Endothelial cell (in vitro differentiated cells): ENCODE measurements at places on chromosomes 3 and 15.
A peak's percentile ranks its signal among the peaks of the same experiment; 100 is the strongest.

DNA sequence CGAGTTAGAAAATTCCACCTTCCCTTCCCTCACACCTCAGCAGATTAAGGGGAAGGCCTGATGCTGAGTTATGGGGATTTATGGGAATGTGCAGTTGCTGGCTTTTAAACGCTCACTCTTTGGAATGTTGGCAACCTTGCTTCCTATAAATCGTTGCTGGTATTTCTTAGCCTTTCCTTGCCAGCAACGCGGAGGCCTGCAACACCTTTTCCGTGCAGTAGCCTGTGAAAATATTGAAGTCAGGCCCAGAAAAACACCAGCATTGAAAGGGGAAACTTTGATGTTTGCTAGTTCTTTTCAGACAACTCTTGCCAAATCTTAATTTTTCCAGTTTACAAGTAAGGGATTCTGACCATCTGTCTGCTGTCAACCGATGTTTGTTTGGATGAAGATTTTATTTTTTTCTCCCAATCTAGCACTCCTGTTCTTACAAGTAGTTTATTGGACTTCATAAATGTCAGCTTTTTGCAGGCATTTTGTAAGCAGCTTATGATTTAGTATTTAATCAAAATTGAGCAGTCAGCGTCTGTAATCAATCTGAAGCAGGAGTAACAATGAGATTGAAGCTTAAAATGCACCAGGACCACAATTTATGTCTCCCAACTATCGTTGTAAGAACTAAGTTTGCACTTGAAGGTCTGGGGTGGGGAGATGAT lies 251.0 kb downstream of the RPLP1 start:
- no peak overlapping the region for H3K4me3 ChIP-seq
- peaks cover 3% of the 10 kb centered on the region for H3K4me1 ChIP-seq
- H3K27ac ChIP-seq: no peak overlapping the region

- H3K27ac ChIP-seq: peak overlapping the region; percentile 95
- H3K36me3 ChIP-seq: no peaks in the 10 kb centered on the region
- no peak for DNase-seq
These were observed 420.6 kb downstream of the MECOM start for GRCh38 chr3:169242708-169243513.

DNA sequence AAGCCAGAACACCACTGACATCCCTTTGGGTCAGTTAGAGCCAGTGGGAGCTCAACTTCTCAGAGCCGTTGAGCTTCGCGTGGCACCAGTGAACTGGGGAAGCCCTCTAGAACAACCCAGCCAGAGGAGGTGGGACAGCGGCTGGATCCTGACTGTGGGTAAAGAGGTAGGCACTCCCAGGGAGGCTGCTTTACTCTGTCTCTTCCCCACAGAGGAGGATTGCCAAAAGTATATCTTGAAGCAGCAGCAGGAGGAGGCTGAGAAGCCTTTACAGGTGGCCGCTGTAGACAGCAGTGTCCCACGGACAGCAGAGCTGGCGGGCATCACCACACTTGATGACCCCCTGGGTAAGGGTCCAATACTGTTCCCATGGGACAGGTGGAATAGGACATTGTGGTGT lies 1.2 kb downstream of the MYD88 start:
- peaks cover 17% of the 10 kb centered on the region for H3K36me3 ChIP-seq
- DNase-seq: no peak
- H3K4me1 ChIP-seq: peaks cover 34% of the 10 kb centered on the region
- peak overlapping the region; percentile 95 for H3K4me3 ChIP-seq
- H3K27me3 ChIP-seq: peaks cover 14% of the 10 kb centered on the region

DNA sequence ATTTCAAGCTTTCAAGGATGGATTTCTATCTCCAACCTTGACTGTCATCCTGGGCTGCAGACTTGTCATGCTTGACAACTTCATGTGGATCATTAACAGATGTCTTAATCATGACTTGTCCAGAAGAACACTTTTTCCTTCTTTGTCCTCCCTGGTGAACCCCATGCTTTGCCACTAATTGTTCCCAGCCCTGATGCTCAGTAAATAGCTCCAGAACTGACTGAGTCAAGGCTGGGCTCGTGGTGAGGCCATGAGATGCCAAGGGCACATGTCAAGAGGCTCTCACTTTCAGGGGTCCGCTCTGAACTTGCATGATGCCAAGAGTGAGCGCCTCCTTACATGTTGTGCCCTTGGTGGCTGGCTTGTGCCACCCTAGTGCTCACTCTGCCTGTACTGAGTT lies 48.9 kb upstream of the KY start:
- H3K27me3 ChIP-seq: no peaks in the 10 kb centered on the region
- H3K4me3 ChIP-seq: no peak overlapping the region
- no peak for DNase-seq
- no peaks in the 10 kb centered on the region for H3K36me3 ChIP-seq
- peaks cover 2% of the 10 kb centered on the region for H3K4me1 ChIP-seq
- no peak overlapping the region for H3K27ac ChIP-seq

GRCh38 chr3:2415083-2415482 lies 316.4 kb downstream of the CNTN4 start:
- no peaks in the 10 kb centered on the region for H3K36me3 ChIP-seq
- no peak for DNase-seq
- H3K4me3 ChIP-seq: no peak overlapping the region
- H3K27ac ChIP-seq: no peak overlapping the region

DNA sequence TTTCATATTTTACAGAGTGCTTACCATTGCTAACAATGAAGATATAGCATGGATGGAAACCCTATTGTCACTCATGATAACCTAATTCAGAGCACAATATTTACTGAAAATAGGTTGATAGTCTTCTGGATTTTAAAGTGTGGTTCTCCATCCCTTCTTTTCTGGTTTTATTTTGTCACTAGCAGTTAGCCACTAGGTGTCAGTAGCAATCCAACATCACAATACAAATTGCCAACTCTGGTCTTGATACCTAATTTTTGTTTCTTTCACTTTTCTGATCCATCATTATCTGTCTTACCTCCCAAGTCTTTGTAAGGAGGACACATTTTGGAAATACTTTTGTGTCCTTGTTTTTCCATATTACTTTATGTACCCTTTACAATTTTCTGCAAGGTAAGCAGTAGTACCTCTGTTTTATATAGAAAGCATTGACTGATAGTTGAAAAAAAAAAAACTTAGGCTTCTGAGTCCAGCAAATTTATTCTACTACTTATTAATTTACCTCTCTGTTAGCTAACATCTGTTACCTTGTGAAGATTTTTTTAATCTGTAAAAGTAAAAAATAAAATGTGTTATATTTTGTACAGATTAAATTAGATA lies 28.3 kb upstream of the CRYBG3 start:
- DNase-seq: no peak
- H3K27me3 ChIP-seq: no peaks in the 10 kb centered on the region
- peaks cover 7% of the 10 kb centered on the region for H3K4me1 ChIP-seq
- no peak overlapping the region for H3K4me3 ChIP-seq
- H3K27ac ChIP-seq: no peak overlapping the region

GRCh38 chr3:142866841-142867631 lies 21.8 kb downstream of the PCOLCE2 start:
- no peak overlapping the region for H3K4me3 ChIP-seq
- peak; percentile 30 for DNase-seq
- H3K27me3 ChIP-seq: peaks cover 2% of the 10 kb centered on the region
- H3K4me1 ChIP-seq: no peaks in the 10 kb centered on the region
- no peaks in the 10 kb centered on the region for H3K36me3 ChIP-seq

- peaks cover 12% of the 10 kb centered on the region for H3K4me1 ChIP-seq
- no peak overlapping the region for H3K4me3 ChIP-seq
- no peak for DNase-seq
- H3K27ac ChIP-seq: no peak overlapping the region
These were observed 44.9 kb downstream of the MSL2 start for GRCh38 chr3:136151219-136151618.

- H3K36me3 ChIP-seq: peaks cover 5% of the 10 kb centered on the region
- peaks cover 43% of the 10 kb centered on the region for H3K27me3 ChIP-seq
- DNase-seq: no peak
- H3K27ac ChIP-seq: no peak overlapping the region
- H3K4me1 ChIP-seq: peaks cover 42% of the 10 kb centered on the region
These were observed 4.9 kb downstream of the ISL2 start for GRCh38 chr15:76341366-76342057.

DNA sequence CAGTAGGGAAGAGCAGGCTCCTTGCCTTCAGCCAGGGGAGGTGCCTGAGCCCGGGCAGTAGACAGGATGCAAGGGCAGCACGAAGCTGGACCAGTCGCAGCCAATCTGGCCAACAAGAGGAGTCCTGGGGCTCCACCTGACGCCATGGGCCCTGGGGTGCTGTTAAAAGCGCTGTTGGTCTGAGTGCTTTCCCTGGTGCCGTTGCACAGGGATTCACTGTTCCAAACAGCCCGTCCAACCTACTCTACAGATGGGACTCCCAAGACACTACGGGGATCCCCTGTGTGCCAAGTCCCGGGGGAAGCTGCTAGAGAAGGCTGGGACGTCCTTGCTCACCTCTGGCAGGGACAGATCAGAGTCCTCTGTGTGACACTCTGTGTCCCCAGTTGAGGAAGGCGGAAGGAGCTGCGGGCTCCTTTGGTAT lies 632 bp downstream of the CTSH start:
- H3K4me3 ChIP-seq: no peak overlapping the region
- H3K4me1 ChIP-seq: peaks cover 2% of the 10 kb centered on the region

DNA sequence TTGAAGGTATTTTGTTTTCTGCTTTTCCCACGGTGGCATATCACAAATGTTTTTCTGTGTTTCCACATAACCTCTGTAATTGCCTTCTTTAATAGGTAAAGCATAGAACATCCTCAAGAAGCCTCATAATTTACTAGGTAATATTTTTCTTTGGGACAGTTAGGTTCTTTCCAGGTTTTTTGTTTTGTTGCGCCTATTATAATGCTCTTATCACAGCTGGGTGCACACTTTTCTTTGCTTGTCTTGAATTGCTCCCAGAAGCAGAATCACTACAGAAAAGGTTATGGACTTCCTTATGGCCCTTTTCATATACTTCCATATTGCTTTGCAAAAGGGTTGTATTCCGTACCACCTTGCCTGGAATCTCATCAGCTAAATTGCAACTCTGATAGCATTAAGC lies 213.5 kb downstream of the RYR3 start:
- peaks cover 6% of the 10 kb centered on the region for H3K4me1 ChIP-seq
- no peaks in the 10 kb centered on the region for H3K36me3 ChIP-seq
- no peaks in the 10 kb centered on the region for H3K27me3 ChIP-seq
- no peak overlapping the region for H3K4me3 ChIP-seq
- H3K27ac ChIP-seq: no peak overlapping the region
- DNase-seq: no peak

DNA sequence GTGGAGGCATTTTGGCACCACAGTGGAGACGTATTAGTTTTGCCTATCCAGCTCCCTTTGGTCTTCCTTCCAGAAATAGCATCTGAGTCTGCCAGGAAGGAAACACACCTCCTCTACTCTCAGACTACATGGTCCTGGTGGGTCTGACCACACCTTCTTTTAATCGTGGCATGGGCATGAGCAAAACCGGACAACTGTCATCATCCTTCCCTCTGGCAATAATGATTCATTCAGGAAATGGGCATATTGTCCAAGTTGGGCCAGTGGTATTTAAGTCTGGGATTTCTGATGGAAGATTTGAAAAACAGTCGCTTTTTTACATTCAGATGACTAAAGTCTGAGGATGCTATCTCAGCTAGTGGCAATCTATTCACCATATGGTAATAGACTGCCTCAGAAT lies 601.0 kb upstream of the ADAMTS9 start:
- peaks cover 14% of the 10 kb centered on the region for H3K4me1 ChIP-seq
- DNase-seq: no peak
- peaks cover 2% of the 10 kb centered on the region for H3K27me3 ChIP-seq
- H3K27ac ChIP-seq: no peak overlapping the region
- no peak overlapping the region for H3K4me3 ChIP-seq
- no peaks in the 10 kb centered on the region for H3K36me3 ChIP-seq

DNA sequence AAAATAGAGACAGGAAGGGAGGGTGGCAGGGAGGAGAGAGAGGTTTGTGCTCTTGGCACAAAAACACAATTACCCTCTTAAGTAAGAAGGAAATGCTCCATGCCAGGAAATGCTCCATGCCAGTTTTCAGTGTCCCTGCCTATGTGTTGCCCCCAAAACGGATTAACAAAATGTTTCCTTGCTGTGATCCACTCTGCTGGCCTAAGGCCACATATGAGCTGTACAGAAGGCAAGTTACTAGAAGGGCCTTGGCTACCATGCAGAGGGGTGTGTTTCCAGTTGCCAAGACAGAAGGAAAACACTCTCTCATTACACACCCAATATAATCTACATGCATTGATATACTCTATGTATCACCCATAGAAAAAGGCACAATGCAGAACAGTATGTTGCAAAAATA lies 98.2 kb upstream of the PTPRG start:
- no peaks in the 10 kb centered on the region for H3K4me1 ChIP-seq
- no peak overlapping the region for H3K4me3 ChIP-seq
- DNase-seq: no peak
- H3K27ac ChIP-seq: no peak overlapping the region
- H3K27me3 ChIP-seq: no peaks in the 10 kb centered on the region
- H3K36me3 ChIP-seq: no peaks in the 10 kb centered on the region

DNA sequence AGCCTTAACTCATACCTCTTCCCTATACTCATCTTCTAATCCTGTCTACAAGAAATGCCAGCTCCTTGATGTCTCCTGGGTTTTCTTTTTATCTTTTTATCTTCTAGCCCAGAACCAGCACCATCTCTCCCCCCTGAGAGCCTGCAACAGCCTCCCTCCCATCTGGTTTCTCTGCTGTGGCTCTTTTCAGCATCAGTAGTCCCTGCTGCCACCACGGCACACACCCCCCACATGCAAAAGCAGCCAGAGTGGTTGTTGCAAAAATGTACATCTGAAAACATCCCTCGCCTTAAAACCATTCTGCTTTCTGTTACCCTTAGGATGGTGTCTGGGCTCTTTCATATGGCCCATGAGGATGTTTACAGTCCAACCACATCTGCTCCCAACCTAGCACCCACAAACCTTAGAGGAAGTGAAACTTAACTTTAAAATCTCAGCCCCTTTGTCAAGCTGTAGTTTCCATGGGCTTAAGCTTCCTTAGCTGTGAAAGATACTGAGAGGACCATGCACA lies 775 bp downstream of the TTC21A start:
- H3K27ac ChIP-seq: peak overlapping the region; percentile 98
- no peak for DNase-seq
- H3K36me3 ChIP-seq: peaks cover 39% of the 10 kb centered on the region
- H3K4me3 ChIP-seq: peak overlapping the region; percentile 97

DNA sequence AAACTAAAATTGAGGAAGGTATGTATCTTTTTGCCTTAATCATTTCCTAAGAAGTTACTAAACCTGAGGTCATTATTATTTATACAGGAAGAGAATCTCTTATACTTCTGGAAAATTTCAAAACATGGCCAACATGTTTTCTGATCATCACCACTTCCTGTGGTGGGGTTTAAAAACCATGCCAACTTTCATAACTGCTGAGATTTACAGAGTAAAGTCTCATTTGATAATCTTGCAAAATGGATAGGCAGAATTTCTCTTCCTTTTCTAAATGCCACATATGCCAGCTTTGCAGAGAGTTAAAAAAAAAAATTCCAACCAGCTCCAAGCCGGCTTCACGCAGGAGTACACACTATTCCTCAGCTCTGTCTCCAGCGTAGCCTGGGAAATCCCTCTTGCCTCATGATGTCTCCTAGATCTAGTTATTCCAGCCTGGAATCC lies 124.3 kb upstream of the SPRED1 start:
- DNase-seq: no peak
- no peak overlapping the region for H3K4me3 ChIP-seq
- no peaks in the 10 kb centered on the region for H3K27me3 ChIP-seq

- H3K4me3 ChIP-seq: no peak overlapping the region
- no peaks in the 10 kb centered on the region for H3K36me3 ChIP-seq
- H3K27me3 ChIP-seq: no peaks in the 10 kb centered on the region
- DNase-seq: no peak
These were observed 110.1 kb upstream of the TPM1 start for GRCh38 chr15:62932436-62932835.
